A172 (cell line): ENCODE measurements at places on chromosomes 2 and 18. TPM values are rescaled to one million over a fixed set of nuclear protein-coding genes. Genes with fewer than 3 reads are reported as not detected.
A peak's percentile ranks its signal among the peaks of the same experiment; 100 is the strongest.

Gene MEP1B
- not detected in 2 replicates for total RNA-seq

Gene ANKRD62
- not detected in 2 replicates for total RNA-seq

Gene PHOSPHO2
- 12.6 and 13.5 TPM in 2 replicates for total RNA-seq

Gene LRRTM4
- total RNA-seq = 0.12 and 0.36 TPM in 2 replicates

Gene LCT
- total RNA-seq = not detected in 2 replicates

Gene ATG9A
- 59.0 and 60.7 TPM in 2 replicates for total RNA-seq

Gene PLB1
- 0.65 and 1.0 TPM in 2 replicates for total RNA-seq

Gene TNFAIP6
- total RNA-seq = 0.21 and 2.0 TPM in 2 replicates

Gene LOXHD1
- not detected in 2 replicates for total RNA-seq

Gene TMEM163
- total RNA-seq = 0.43 and 0.91 TPM in 2 replicates

Gene RFX8
- not detected in 2 replicates for total RNA-seq

Gene GCKR
- total RNA-seq = not detected in 2 replicates

GRCh38 chr2:96148410-96149217 lies 3.4 kb upstream of the DUSP2 start:
- DNase-seq = peak; percentile 96

DNA sequence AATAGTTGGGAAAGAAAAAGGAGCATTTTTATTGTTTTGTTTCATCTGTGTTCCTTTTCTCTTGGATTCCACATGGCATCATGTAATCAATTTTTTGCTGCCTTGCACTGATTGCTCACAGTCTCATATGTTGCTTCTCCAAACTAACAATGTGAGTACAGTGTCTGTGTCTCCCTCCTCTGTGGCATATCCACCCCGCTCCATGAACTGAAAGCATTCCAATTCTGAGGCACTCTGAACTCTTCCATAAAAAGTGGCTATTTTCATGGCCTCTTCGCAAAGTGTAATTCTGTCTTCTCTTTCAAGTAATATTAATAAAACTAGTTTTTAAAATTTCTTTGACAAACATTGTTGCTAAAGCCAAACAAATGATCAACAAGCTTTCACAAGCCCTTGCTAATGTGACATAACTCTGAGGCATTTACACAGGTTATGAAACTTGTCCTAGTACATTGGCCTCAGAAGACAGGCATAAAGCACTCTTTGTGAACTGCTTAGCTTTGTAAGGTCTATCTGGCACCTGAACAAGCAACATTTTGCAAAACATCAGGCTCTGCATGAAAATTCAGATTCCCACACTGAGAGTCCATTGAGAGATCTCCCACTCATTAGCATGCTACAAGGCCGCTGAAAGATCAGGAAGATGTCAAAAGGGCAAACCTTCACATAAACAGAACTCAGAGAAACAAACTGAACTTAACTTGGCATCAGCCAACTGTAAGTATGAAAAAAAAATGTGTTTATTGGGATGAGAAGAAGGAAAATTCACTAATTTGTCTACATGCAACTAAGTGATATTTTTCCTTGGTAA lies 33.0 kb downstream of the GPR75 start:
- DNase-seq = no peak

DNA sequence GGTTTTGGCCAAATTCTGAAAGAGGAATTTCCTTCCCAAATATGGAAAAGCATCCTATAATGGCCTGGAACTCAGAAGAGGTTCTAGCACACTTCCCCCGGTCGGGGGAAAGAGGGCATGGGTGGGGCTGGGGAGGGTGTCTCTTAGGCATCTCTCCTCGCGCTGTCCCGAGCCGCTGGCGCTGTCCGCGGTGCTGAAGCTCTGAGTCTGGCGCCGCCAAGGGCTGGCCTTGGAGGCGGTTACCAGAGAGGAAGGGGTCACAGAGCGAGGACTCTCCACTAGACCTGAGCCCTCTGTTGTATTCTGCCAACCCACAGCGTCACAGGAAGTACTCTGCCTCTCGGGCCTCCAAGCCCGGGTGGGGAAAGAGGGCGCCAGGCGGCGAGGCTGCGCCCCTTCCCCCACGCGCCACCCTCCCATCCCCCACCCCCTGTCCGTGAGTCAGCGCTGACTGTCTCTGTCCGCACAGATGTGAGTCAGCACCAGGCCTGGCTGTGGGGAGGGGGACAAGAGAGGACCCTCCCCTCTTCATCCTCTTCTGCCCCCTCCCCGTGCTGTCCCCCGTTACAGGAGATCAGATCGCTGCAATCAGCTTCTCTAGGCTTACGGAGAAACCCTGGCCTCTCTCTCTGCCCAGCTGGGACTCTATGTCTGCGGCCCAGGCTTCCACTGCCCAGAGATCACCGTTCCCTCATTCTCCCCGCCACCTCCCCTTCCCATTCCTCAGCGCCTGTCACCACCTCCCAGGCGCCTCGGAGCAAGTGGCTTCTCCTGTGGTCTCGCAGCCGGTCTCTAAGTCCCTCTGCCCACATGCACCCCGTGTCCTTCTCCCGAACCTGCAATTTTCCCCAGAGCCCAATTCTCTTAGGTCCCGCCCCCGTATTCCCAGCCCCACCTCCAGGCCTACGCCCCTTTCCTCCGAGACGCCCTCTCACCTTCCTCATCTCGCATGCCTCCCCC lies 779 bp downstream of the PTPRN start:
- peak; percentile 77 for DNase-seq

- peak; percentile 30 for DNase-seq
Measured at GRCh38 chr18:13889671-13890070, 25.7 kb downstream of the MC2R start.

DNA sequence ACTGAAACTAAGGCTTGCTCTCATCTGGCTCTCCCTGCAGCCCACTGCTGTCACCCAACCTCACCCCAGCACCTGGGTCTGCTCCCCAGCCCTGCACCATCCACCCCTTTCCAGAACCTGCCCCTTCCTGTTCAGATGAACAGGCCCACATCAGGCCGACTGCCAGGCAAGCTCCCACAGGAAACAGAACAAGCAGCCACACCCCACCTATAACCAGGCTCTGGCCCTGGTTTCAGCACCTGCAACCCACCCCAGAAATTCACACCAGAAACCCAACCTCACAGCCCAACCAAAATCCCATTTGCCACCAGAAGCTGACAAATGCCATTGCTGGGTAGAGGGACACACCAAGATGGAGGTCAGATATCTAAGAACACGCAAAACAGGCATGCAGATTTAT lies 159.2 kb upstream of the ID2 start:
- DNase-seq = no peak

DNA sequence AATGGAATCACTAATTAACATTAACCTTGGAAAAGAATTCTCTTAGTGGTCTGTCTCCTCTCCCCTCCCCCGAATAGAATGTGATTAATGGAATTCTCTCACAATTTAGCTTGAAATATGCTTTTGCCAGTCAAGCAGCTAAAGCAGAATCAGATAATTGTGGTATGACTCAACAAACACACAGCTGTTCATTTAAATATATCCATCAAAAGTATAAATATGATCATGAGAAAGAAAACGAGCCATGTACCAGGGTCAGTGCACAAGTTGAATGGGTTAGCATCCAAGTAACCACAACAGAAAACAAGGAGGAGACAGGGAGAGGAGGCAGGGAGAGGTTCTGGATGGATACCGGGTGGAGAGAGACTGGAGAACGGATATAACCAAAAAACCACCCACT lies 66.9 kb downstream of the ACVR1 start:
- DNase-seq = peak; percentile 8

- DNase-seq = peak; percentile 57
Measured at GRCh38 chr2:186256540-186256939, 229.5 kb upstream of the ZC3H15 start.

DNA sequence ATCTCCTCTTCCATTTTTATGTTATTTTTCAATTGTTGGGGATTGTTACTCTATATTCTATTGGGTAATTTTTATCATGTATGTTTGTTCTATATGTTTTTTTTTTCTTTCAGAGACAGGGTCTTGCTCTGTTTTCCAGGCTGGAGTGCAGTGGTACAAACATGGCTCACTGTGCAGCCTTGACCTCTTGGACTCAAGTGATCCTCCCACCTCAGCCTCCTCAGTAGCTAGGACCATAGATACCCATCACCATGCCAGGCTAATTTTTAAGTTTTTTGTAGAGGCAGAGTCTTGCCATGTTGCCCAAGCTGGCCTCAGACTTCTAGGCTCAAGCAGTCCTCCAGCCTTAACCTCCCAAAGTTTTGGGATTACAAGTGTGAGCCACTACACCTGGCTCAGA lies 88.7 kb downstream of the TTC27 start:
- no peak for DNase-seq

- DNase-seq = no peak
Measured at GRCh38 chr2:11368059-11368572, 23.7 kb upstream of the ROCK2 start.

DNA sequence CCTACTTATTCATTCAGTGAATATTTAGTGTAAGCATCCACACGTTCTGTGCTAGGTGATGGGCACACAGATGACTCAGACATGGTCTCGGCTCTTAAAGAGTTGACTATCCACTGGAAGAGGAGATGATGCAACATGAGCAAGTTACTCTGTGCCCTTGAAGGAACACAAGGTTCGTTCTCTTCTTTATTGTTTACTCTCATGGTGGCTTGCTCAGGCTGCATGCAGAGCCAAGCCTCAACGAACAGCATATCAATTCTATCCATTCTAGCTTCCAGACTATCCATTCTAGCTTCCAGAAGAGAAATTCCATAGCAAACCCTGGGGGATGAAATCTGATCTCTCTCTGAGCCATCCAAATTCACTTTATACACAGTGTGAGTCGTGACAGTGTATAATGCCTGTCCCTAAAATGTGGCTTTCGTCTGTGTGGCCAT lies 68.1 kb upstream of the CTAGE1 start:
- DNase-seq = no peak

GRCh38 chr2:237511885-237512405 lies 24.9 kb downstream of the MLPH start:
- DNase-seq = no peak

DNA sequence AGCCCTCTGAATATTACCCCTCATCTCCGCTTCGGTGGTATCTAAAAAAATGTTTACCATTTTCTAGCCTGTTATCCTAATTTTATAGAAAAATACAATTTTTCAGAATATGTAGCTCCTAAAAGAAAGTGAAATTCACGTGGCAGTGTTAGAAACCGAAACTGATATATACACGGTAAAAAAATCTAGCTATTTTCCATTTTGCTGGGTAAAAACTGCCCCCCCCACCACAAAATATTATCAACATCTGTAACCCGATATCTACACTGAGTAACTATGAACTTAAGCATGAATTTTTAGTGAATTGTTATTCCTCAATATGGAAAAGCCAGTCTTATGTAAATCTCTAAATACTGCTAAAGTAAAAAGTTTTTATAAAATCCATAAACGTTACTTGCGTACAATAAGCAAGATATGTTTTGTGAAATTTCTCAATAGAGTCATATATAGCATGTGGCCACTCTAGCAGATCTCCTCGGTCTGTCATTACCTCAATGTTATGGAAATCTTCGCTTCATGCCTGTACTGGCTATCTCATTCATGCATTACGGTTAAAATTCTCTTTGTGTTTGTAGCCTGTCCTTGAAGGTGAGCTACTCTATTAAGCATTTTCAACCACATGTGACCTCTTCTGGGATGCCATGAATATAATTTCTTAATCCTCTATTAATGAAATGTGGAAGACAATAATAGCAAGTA lies 524.2 kb downstream of the TRIB2 start:
- DNase-seq = no peak

- DNase-seq = no peak
Measured at GRCh38 chr2:74816540-74817303, 17.2 kb upstream of the HK2 start.

DNA sequence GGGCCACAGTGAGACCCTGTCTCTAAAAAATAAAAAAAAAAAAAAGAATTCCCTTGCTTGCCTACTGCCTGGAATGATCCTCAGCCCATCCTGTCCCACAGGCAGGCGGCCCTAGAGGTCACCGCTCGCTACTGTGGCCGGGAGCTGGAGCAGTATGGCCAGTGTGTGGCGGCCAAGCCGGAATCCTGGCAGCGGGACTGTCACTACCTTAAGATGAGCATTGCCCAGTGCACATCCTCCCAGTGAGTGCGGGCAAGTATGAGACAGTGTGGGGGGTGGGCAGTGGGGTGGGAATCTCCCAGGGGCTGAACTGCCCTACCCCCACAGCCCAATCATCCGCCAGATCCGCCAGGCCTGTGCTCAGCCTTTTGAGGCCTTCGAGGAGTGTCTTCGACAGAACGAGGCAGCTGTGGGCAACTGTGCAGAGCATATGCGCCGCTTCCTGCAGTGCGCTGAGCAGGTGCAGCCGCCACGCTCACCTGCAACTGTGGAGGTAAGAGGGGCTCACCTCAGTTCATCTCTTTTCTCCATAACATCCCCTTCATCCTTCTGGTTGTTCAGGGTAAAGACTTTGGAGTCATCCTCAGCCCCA lies 1.6 kb downstream of the CHCHD5 start:
- DNase-seq = no peak

- DNase-seq = no peak
Measured at GRCh38 chr18:46625069-46625468, 32.0 kb downstream of the LOXHD1 start.

GRCh38 chr2:172322049-172322448 lies 105.3 kb upstream of the ITGA6 start:
- no peak for DNase-seq

DNA sequence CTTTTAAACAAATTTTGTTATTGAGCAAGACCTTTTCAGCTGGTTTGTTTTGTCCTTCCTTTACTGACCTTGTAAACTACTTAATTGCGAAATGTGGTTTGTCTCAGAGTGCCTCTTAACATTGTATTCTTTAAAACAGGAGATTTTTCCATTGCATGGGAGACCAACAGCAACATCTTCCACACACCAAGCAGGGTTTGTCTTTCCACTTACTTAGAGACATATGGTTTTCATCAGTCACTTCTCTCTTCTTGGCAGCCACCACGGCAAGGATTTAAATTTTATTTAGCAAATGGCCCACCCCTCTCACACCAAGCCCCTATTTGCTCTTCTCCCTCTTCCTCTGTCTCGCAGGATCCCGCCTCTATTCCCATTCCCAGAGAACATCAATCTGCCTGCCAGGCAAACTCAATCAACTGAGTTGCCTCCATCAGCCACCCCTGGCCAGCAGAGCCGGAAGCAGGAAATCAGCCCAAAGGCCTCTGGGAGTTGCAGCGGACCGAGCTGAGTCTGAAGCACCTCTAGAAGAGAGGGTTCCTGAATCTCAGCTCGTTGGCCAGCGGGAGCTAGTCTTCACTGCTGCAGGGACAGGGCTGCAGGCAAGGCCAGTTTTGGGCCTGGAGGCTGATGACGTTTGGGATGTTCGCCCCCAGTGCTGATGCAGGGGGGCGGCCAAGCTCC lies 11.3 kb upstream of the CIB4 start:
- DNase-seq = no peak

- DNase-seq = no peak
Measured at GRCh38 chr2:134932864-134933526, 14.4 kb downstream of the CCNT2 start.

DNA sequence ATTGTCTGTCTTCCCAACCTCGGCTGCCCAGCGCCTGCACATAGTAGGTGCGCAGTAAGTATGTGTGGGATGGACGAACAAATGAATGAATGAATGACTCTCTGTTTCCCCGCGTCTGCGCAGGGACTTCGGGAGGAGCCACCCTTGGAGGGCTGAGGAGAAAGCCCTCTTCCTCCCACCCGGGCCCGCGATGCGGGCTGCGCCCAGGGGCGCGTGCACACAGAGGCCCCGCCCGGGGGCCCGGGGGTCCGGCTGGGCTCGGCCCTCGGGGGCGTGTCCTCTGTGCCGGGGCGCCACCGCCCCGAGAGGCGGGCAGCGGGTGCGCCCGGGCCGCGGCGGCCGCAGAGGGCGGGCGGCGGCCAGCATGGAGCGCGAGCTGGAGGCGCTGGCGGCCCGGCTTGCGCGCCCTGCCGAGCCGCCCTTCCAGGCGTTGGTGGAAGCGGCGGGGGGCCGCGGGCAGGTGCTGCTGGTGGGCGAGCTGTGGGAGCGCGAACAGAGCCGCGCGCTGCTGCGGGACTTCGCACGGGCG lies at the start of gene C2orf72:
Gene C2orf72, plus strand, starts transcription at position 322 of the 529 bp plus-strand sequence. Its CDS starts 43 bp downstream, at position 365.
- no peak for DNase-seq

GRCh38 chr2:6475155-6475940 lies 390.4 kb downstream of the CMPK2 start:
- no peak for DNase-seq
